ENCODE measurements at places on chromosomes 11 and 22. TPM values are rescaled to one million over a fixed set of nuclear protein-coding genes. Genes with fewer than 3 reads are reported as not detected.

GRCh38 chr22:36617694-36618522, 85.6 kb downstream of the CACNG2 start:
- DNase-seq, result no peak

SEZ6L gene
- not detected for total RNA-seq

GRCh38 chr22:19916006-19916405, 25.6 kb upstream of the COMT start:
- no peak for DNase-seq

- no peak for DNase-seq
Measured at GRCh38 chr11:67545280-67545679, 22.0 kb upstream of the CABP2 start.

PLET1 gene
- total RNA-seq, result not detected

EXPH5 gene
- total RNA-seq, result 0.27 TPM

FADS1 gene
- total RNA-seq, result 19.6 TPM

- DNase-seq, result no peak
Measured at GRCh38 chr22:38228326-38228872, 26.6 kb downstream of the MAFF start.

All from activated B cell treated with CpG ODN at 0.5 μM for 24 hours (primary cell).